ENCODE measurements at places on chromosomes 1 and 21.

DNA sequence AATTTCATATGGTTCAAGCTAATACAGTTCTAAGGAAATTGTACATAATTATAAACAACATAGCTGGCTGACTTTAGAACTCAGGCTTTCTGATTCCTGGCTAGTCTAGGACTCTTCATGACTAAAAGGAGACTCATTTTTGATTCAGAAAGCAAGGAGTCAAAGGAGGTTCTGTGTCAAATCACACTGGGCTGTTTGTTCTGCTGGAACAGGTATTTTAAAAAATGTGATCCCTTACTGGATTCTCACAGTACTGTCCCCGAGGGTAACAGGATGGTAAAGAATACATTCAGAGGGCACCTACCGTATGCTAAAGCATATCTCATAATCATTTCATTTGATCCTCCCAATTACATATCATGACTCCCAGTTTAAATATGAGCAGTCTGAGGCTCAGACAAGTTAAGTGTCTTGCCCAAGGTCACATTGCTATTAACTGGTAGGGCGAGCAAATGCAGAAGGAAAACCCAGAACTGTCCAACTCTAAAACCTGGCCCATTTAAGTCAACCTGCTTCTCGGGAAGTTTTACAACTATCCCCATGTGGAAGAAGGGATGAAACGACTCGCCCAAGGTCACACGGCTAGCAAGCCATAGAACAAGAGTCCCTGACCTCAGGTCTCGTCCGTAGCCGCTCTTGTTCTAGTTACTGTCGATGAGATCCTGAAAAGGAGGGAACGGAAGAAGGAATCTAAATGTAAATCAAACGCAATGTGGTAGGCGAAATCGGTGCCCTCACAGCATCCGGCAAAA, 675 bp downstream of the MYSM1 start:
- peak; percentile 8 for DNase-seq

- peak; percentile 45 for DNase-seq
Observed at GRCh38 chr1:208524376-208524775, 280.2 kb upstream of the PLXNA2 start.

DNA sequence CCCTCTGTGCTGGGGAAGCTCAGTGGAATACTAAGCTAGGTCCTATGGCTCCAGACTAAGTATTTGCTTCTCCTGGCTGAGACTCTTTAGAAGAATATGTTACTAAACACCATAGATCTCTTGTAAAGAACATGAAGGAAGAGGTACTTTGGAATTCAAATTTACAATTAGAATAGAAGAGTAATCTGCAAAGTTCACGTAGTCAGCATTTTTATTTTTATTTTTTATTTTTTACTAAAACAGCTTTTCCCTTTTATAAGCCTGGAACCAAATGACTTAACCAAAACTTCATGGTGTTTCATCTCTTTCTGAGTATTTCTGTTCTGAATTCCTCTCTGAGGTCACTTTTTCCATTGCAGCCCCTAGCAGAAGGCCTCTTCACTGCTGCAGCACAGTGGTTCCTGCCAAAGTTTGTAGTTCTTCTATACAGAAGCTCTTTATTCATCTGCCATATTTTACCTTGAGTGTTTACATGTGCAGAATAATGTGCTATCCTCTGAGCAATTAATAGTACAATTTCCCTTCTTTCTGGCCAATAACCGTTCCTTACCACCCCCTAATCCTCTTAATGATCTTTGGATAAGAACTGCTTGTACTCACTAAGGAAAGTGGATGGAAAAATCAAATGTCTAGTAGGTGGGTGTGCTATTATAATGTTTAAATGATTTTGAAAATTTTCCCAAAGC, 27.2 kb downstream of the TSEN15 start:
- no peak for DNase-seq

DNA sequence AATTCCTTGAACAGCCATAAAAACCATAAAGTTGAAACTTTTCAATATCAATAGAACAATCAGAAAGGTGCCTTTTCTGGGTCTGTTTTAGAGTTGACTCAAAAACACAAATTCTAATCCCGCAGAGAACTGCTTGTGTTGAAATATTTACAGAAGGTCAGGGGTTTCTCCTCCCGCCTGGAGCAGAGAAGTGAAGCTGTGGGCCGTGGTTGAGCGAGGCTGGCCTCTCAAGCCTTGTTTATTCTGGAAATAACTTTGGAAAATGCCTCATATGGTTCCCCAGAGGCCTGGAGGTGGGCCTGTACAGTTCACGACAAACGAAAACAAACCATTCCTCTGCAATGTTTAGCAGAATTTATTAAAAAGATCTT, 90.8 kb upstream of the ERRFI1 start:
- no peak for DNase-seq

DNA sequence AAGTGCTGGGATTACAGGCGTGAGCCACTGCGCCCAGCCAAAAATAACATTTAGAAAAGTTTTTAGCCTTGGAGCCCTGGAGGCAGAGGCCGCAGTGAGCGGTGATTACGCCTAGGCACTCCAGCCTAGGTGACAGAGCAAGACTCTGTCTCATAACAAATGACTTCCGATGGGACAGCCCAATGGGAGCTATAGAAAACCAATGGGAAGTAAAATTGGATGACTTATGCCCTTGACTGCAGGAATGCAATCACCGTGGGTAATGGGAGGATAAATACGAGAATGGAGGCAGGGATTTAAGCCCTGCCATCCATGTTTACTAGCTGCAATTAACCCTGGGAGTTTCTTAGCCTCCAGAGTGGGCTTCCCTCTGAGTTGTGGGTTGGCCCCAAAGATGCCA, 37.0 kb upstream of the CNN3 start:
- no peak for DNase-seq

DNA sequence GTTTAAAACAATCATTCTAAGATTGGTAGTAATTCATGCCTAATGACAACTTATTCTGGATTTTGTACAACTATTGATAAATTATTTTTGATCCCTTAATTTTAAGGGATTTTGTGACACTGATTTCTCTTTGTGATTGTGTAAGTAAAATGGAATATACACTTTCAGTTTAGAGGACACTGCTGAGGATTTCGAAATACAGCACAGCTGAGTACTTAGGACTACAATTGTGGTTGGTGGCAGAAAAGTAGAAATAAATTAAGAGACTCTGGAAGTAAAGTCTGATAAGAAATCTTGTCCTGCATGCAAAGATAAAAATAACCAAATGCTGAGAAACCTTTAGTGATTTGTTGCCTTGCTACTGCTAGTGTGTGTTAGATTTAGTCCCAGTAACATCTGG, 40.0 kb downstream of the TYW3 start:
- DNase-seq: no peak

DNA sequence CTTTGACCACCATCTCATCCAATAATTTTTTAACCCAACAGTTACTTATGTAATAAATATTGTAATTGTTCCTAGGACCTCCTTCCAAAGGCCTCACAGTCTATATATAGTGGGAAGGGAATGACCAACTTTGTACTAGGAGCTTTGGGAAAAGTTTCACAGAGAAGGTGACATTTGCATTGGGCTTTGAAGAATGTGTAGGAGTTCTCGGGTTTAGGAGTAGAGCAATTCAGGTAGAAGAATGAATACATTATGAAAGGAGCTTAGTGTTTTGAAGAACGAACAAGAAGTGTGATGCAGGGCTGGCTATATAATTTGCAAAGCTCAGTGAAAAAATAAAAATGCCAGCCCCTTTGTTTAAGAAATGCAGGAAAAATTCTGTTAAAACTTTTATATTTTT, 330.4 kb upstream of the DEPDC1 start:
- no peak for DNase-seq

- DNase-seq: no peak
Observed at GRCh38 chr1:162710780-162711465, 78.7 kb downstream of the DDR2 start.

DNA sequence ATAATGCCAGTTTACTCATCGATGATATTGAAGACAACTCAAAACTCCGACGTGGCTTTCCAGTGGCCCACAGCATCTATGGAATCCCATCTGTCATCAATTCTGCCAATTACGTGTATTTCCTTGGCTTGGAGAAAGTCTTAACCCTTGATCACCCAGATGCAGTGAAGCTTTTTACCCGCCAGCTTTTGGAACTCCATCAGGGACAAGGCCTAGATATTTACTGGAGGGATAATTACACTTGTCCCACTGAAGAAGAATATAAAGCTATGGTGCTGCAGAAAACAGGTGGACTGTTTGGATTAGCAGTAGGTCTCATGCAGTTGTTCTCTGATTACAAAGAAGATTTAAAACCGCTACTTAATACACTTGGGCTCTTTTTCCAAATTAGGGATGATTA, 13.7 kb downstream of the GGPS1 start:
- no peak for DNase-seq

GRCh38 chr1:50659107-50659662, 235.9 kb upstream of the DMRTA2 start:
- DNase-seq: no peak

GRCh38 chr1:15295696-15296095, 48.7 kb downstream of the FHAD1 start:
- peak; percentile 37 for DNase-seq

- peak; percentile 25 for DNase-seq
Observed at GRCh38 chr1:243325305-243325890, 69.6 kb downstream of the SDCCAG8 start.

- DNase-seq: peak; percentile 63
Observed at GRCh38 chr1:65148548-65149350, 746 bp downstream of the AK4 start.
